Right ventricle myocardium superior (tissue), 1 donor: ENCODE measurements at places on chromosomes 11 and 22. TPM values are rescaled to one million over a fixed set of nuclear protein-coding genes. Genes with fewer than 3 reads are reported as not detected.

DNA sequence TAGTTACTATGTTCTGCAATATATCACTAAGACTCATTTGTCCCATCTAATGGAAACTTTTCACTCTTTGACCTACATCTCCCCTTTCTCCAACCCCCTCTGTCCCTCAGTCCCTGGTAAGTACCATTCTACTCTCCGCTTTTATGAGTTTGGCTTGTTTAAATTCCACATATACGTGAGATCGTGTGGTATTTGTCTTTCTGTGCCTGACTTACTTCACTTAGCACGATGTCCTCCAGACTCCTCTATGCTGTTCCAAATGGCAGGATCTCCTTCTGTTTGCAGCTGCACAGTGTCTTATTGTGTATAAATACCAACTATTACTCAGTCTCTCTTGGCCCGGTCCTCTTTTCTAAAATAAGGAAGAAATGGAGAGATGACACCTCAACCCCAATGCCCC lies 205.4 kb upstream of the NTM start:
- DNase-seq, result no peak

MOV10L1 gene
- total RNA-seq, result not detected

DNA sequence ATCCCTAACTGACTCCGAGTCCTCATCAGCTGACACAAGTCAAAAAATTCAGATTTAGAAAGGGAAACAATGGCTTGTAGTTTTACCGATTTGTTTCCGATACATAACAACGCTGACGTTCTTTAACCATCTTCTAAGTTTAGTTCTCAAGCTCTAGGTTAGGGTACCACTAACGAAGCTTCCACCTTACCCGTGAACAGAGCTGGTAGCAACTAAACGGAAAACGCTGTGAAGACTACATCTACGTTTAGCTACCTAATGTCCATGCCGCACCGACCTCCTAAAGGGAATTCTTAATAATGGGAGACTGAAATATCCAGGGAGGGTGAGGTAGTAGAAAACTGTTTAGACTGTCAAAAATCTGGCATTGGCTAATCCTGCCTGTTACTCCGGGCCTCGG lies 1.0 kb downstream of the NUP98 start:
- no peak for DNase-seq

DNA sequence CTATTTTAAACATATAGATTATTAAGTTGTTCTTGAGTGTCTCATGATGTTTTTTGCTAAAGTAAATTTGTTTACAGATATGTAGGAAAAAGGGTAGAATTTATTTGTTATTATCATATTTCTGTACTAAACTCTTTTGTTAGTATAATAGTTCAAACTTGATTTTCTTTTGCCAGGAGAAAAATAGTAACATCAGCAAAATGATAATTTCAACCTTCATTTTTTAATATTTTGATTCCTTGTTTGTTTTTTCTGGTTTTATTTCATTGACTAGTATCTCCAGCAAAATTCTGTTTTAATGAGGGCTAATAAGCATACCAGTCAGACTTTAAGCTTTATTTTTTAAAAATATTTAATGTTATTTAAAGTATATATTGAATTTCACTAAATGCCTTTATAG lies 4.0 kb downstream of the OR1S1 start:
- no peak for DNase-seq

DNA sequence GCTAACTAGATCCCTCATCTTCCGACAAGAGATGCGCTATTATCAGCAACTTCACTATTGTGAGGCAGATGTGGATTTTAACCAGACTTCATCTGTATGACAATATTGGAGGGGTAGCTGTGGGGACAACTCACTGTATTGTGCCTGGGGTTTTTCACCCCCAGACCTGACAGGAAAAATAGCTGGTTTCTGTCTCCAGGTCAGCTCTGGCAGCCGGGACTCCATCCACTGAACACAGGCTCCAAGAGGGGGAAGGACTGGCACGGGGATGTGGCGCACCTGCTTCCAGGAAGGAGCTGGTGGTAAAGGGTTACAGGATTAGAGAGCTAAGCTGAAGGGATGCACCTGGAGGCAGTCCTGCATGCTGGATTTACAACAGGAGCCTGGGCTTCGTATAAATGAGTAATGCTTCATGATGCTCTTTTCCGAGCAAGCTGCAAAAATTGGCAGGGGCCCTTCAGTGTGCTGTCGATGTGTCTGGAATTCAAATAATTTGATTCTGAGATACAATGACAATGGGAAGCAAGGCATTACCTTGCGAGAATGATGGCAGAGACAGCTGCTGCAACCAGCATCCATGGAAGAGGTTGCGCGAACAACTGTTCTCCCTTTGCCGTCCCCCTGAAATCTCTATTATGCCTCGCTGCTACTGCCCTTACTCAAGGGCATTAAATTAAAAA lies 49.5 kb downstream of the LMO2 start:
- DNase-seq, result no peak

GRCh38 chr11:69306821-69307220 lies 12.9 kb downstream of the MYEOV start:
- no peak for DNase-seq

DNA sequence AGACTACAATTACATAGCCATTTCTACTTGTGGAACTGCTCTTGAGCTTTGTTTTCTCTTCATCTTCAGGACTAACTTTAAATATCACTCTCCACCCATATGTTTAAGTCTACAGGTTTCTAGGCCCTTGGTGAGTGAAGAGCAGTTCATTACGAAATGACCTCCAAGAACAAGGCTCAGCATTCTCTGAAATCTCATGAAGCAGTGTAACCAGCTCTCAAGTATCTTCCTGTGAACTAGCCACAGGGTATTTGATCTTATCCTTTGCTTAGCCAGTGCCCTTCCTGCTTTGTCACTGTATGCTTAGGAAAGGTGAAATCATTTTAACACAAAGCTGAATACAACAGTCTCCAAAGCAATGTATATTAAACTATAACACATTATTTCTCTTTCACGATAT lies 20.4 kb upstream of the LYVE1 start:
- DNase-seq, result no peak

DNA sequence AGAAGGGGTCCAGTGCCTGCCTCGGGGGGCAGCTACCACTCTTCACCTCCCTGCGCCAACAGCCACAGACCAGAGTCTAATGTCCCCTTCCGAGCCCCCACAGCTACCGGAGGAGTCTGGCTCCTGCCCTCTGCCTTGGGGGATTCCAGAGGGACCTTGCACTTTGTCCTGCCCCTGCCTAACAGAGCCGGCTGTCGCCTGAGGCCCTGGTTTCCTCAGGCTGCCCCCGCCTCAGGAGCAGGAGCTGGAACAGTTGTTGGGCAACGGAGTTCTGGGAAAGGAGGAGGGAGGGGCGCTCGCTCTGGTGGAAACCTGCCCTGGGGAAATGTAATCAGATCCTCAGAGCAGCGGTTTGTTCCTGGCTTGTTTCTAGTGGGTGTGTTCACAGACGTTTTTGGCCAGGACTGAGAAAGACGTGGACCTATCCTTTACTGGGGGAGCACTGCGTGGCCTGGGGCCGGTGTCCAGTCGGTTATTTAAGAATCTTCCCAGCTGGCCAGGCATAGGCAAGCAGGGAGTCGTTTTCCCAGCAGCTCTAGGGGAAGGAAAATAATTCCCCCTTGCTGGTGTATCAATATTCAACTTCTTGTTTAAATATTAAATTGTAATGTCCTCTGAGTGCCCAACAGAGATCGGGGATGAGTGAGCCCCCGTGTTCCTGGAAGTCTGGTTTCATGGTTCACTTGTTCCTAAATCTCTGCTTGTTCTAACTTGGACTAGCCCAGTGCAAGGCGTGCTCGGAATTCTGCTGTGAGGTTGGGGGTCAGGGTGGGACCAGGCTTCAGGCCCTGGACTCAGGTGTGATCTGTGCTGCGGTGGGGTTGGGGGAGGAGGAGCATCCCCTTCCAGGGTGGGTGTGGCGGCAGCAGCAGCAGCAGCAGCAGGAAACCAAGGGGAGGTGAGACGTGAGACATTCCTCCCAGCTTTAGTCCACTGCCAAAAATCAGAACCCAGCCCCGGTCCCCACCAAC lies 32.1 kb downstream of the A4GALT start:
- peak; percentile 92 for DNase-seq

DNA sequence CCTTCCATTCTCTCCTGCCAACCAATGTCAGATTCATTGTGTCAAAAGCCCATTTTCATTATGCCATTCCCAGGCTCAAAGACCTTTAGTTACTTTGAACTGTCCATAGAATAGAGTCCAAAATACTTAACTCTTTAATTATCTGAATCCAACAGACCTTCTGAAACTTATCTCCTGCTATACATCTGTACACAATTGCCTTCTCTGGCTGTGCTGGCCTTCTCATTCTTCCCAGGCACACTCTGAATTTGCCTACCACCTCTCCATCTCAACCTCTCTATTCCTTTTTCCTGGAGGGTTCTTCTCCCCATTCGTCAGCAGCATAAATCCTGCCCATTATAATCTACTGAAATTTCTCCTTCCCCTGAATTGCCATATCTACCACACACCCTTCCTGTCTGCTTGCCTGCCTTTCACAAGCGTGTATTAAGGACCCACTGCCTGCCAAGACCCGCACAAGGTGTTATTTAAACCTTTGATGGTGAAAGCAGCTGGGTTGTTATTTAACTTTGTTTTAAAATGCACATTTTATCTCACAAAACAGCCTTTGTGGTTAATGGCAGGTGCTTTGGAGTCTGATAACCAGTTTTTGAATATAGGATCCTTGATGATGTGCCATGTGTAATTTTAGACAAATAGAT lies 125.9 kb downstream of the CCDC81 start:
- no peak for DNase-seq

- peak; percentile 79 for DNase-seq
Measured at GRCh38 chr11:133966921-133967598, 10.3 kb upstream of the IGSF9B start.

DNA sequence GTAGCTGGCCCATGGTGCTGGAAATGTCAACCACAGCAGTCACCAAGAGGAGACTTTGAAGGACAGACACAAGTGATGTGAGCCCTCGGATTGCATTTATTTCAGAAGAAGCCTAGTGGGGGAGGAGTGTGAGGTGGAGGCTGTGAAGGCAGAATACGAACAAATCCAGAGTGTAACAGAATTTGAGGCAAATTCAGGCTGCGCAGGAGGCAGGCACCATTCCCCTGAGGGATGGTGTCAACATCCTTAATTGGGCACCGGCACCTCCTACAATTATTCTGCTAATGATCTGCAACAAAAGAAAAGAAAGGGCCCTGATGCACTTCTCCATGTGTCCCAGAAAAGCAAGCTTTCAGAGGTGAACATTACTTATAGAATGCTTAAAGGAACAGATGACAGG lies 32.2 kb downstream of the CWC15 start:
- no peak for DNase-seq

CHRM1 gene
- total RNA-seq, result not detected

OR4A16 gene
- total RNA-seq, result not detected

OR52B6 gene
- total RNA-seq, result not detected

DNA sequence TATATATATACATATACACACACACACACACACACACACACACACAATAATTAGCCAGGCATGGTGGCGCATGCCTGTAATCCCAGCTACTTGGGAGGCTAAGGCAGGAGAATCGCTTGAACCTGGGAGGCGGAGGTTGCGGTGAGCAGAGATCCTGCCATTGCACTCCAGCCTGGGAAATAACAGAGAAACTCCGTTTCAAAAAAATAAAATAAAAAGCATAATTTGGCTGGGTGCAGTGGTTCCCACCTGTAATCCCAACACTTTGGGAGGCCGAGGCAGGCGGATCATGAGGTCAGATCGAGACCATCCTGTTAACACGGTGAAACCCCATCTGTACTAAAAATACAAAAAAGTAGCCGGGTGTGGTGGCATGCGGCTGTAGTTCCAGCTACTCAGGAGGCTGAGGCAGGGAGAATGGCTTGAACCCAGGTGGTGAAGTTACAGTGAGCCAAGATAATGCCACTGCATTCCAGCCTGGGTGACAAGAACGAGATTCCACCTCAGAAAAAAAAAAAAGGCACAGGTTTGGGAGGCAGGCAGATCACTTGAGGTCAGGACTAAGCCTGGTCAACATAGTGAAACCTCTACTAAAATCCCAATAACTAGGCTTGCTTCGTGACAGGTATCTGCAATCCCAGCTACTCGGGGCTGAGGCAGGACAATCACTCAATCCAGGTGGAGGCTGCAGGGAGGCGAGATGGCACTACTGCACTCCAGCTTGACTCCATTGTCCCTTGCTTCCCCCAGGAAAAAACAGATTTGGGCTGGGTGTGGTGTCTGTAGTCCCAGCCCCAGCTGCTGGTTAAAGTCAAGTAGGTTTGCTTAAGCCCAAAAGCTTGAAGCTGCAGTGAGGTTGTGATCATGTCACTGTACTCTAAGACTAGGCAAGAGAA lies 11.8 kb upstream of the WDR74 start:
- no peak for DNase-seq

GGT1 gene
- 1.5 TPM for total RNA-seq

GRCh38 chr11:76669901-76670484 lies 554 bp downstream of the LRRC32 start:
- DNase-seq, result peak; percentile 51

- DNase-seq, result no peak
Measured at GRCh38 chr11:120571476-120571875, 59.9 kb downstream of the GRIK4 start.

DNA sequence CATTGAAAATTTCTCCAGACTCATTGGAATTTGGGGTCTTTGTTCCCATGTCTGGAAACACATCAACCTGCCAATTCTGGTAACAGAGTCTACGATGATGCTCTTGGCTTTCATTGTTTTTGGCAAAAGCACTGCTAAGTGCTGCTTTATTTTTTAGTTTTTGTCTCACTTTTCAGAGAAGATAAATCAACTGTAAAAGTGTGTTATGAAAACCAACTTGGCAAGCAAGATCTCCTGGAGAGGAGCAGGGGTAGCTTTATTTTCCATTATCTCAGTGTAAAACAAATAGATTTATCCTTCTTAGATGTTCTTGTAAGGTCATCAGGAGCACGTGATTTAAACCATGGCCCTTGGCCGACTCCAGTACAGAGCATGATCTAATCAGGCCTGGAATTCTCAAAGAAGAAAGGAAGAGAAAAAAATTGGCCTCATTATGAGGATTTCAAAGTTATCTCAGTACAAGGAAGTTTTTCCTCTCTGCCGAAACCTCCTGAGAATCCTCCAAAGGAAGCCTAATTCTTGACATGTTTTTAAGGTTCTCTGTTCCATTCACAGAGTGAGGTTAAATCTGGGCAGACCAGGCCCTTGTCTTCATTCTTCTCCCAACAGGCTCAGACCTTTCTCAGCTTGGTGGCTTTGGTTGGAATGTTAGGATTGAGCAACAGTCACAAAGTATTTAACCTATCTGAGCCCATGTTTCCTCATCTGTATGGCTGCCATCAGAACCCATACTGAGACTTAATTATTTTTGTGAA lies 16.4 kb upstream of the PAMR1 start:
- peak; percentile 43 for DNase-seq
